ENCODE measurements at places on chromosomes 6 and 20.
A peak's percentile ranks its signal among the peaks of the same experiment; 100 is the strongest.

GRCh38 chr6:24613361-24614042, 32.5 kb downstream of the KIAA0319 start:
- DNase-seq = no peak

DNA sequence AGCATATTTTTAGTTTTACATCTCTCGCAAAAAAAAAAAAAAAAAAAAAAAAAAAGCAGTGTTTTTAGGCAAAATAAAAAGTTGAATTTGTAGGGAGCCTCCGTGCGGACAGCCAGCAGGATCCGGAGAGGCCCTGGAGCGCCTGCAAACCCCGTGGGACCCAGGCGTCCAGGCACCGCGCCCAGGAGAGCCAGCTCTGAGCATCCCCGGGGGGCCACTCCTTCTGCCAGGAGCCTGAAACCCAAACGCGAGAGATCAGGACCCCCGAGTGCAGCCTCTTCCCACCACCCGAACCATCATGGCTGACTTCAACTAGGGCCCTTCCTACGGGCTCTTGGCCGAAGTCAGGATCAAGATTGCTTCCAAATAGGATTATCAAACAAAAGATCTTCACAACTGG, 54.1 kb upstream of the LY86 start:
- no peak for DNase-seq

DNA sequence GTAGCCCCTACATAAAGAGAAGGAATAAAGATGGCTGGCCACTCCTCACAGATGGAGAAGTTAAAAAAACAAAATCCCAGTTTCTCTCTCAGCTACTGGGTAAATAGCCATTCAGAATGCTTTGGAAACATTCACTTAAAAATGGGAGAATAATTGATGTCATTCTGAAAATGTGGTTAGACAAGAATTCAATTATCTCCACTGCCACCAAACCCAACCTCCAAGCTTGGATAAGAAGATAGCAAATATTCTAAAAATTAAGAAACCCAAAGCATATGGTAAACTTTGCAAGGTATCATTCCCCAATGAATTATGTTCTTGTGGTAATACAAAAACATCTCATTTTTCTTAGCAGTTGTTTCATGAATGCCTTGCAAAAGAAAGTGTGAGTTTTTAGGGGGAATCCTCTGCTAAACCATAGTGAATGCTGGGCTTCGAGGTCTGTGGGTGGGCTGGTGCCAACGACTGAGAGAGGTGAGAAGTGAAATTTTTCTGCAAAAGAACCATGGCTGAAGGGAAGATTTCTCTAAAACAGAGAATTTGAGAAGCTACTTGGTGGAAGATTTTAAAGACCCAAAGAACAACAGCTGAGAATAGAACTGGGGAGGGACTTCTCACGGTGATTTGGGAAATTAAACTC, 497.9 kb upstream of the JARID2 start:
- no peak for DNase-seq

DNA sequence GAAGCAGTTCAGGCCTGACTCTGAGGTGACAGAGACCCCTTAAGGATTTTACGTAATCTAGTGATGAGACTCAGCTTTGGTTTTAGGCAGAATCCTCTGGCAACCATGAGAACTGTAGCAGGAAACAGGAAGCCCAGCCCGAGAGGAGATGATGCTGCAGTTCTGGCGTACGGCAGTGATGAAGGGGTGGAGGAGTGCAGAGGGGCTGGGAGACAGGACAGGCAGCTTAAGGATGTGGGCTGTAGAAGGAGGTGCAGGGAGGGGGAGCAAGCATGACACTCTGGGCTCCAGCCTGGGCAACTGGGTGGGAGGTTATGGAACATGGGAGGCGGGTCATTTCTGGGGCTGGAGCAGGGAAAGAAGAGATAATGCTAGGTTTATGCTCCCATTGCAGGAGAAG, 67.1 kb downstream of the LRFN2 start:
- DNase-seq = no peak

DNA sequence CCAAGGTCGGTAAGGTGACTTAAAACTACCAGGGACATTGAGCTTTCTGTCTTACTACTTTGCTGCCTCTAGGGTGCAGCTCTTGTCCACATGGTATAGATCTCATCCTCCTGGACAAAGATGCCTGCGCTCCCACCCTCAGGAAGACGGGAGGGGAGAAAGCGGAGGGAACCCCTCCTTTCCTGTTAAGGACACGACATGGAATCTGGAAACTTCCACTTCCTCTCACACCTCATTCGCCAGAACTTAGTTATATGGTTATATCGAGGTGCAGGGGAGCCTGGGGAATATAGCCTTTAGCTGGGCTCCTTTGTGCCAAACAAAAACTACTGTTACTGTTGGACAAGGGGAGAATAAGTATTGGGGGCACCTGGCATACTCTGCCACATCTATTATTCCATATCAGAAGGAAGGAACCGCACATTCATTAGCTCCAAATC, 224.3 kb upstream of the TSHZ2 start:
- DNase-seq = no peak

DNA sequence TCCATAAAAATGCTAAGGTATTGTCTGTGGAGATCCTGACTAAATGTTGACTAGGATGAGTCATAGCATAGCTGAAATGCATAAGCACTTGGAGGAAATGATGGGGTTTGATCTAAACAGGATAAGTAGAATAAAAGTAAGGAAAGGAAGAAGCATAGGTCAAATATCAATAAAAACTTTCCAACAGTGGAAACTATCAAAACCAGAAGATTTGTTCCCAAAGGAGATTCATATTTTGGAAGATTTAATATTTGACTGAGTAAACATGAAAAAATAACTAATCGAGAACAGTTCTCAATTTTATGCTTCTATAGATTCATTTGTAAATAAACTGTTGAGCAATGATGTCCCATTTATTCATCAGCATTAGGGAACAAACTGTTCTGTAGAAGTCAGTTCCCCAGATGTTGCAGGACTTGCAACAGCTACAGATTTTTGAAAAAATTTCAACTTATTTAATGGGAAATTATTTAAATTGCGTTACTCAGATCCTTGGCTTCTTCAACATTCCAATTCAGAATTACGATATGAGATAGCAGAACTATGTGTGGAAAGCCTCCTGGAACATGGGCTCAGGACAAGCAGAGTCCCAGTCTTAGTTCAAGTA, 133.7 kb upstream of the TBX18 start:
- DNase-seq = no peak

- no peak for DNase-seq
Observed at GRCh38 chr20:47024461-47024937, 129.9 kb downstream of the EYA2 start.

- DNase-seq = peak; percentile 42
Observed at GRCh38 chr20:25005220-25005619, 12.7 kb upstream of the APMAP start.

DNA sequence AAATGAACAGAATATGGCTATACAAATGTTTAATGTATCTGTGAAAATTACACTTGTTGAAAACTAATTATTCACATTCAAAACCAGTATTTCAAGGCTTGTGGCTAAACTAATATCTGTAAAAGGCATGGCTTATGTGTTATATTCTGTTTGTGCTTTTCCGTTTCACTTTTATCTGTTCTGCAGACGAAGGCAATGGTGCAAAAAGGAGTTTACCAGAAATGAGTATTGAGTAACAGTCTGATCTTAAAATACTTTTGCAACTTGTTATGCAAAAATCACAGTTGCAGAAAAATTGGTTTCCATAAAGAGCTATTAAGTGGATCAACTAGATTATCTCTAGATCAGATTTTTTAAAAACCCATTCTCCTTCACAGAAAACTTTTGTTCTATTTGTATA, 9.4 kb upstream of the STX11 start:
- no peak for DNase-seq
